Activated CD4-positive, CD25-positive, alpha-beta regulatory T cell treated with anti-CD3 and anti-CD28 coated beads, Interleukin-2, amount 50 U/mL, for 16 hours (primary cell): ENCODE measurements at places on chromosomes 4 and X.

GRCh38 chrX:21770631-21771321 is 12.9 kb upstream of the SMPX start:
- DNase-seq: no peak

DNA sequence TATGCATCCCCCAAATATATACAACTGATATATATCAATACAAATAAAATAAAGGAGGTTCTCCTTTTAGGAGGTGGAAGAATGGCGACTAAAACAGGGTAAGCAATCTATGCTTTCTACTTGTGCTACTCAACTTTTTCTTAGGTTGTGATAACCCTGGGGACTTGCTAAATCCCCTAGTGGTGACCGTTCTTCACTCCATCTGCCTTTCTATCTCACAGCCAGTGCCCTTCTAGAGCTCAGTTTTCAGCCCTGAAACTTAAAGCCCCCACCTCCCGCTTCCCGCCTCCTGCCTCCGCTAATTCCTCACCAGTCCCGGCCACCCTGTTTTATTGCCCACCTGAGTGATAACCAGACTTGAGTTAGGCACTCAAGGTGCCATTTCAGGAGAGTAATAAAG is 15.5 kb upstream of the ESX1 start:
- DNase-seq: no peak

- no peak for DNase-seq
These were observed 228.5 kb downstream of the PTTG2 start for GRCh38 chr4:38188631-38189101.

- DNase-seq: no peak
These were observed 7.2 kb downstream of the SYN1 start for GRCh38 chrX:47612418-47612817.

DNA sequence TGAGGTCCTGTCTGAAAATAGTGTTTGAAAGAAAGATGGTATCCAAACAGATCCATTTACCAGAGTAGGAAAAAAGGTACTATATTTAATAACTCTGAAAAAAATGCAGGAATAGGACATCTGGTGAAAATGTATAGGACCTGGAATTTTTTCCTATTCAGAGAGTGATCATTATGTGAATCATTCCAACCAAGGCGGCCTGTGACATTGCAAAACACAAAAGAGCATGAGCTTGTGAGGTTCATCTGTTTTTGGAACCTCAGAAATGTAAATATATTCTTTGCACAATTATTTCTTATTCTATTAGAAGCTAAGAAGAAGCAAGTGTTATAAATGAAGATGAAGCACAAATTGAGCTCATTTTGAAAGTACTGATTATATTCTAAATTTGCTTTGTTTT is 2.0 kb downstream of the C4orf51 start:
- no peak for DNase-seq

GRCh38 chrX:16125520-16126149 is 2.3 kb downstream of the GRPR start:
- DNase-seq: no peak

- DNase-seq: no peak
These were observed 6.8 kb downstream of the ANXA5 start for GRCh38 chr4:121690001-121690400.

- DNase-seq: no peak
These were observed 38.7 kb downstream of the ARHGEF9 start for GRCh38 chrX:63746278-63746677.

- DNase-seq: no peak
These were observed 351.0 kb upstream of the SPANXN1 start for GRCh38 chrX:144896323-144896722.

- no peak for DNase-seq
These were observed 69.2 kb downstream of the UCHL1 start for GRCh38 chr4:41325901-41326300.

DNA sequence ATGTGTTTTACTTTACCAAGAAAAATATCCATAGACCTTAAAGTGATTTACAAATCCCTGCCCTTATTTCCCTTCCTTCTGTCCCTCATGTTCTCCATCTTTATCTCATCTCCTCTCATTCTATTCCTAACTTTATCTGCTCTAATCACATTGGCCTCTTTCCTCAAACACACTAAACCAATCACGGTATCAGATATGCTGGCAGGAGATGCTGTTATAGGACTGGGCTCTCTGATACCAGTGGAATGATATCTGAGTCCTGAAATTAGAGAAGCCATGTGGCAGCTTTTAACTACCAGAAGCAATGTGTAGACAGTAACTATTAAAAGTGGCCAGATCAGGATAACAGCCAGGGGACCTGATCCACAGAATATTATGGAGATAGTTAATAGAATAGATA is 49.9 kb upstream of the GIMD1 start:
- no peak for DNase-seq

DNA sequence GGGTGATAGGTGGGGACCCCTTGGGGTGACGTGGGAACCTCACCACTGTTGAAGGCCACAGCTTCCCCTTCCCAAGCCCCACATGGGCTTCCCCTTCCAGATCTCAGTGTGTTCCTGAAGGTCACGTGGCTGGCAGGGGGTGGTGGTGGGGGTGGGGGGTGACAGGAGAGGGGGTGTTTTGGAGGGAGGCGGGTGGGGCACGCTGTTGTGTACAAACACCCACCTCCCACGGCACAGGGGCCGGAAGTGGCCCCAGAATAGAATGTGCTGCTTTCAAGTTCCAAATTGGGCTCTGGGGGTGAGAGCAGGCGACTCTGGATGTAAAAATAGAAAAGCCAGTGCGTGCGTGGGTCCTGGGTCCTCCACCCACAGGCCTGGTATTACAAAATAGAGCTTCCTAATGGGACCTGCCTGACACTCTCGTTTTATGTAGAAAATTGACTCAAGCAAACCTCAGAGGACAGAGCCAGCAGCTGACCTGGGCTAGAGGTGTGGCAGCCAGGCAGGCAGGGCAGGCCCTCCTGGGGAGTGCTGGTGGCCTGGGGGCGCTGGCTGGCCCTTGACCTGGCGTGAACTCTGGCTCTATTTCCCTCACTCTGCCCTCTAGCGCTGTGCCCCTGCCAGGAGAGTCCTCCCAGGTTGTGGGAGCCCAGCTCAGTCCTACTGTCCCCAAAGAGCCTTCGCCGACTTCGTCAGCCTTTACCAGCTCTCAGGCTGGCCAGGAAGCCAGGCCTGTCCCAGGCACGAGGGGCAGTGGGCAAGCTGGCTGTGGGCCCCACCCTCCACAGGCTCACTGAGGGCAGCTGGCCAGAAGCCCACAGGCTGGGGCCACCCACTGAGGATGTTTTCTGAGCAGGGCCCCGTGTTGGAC is 5.4 kb upstream of the SH3BP2 start:
- no peak for DNase-seq

DNA sequence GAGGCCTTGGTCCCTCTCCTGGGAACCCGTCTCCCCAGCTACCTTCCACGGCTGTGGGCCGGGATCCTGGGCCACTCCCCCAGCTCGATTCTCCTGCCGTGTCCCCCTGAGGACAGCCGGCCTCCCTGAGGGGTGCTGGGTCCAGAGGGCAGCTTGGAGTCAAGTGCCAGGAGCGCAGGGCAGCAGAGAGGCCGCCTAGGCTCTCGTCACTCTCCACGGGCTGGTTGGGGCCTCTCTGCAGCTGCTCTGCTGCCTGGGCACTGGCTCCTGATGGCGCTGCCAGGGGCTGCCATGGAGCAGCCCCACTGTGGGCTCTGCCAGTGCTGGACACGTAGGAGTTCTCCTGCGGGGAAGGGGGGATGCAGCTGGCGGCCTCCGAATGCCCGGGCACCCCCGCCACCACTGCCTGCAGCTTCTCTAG is 6.7 kb downstream of the IRAK1 start:
- DNase-seq: no peak

DNA sequence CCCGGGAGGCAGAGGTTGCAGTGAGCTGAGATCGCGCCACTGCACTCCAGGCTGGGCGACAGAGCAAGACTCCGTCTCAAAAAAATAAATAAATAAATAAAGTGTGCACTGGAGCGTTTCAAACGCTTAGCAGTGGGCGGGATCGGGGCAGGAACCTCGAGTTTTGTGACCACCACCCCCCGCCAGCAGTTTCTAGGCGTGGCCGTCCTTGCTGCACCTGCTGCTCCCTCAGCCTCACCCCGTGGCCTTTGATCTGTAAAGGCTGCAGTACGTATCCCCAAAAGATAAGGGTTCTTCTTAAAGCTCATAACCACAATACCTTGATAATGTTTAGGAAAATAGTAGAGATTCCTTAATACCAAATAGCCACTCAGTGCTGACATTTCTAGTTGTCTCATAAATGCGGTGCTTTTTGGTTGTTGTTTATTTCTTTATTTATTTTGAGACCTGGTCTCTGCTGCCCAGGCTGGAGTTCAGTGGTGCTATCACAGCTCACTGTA is 33.2 kb downstream of the PCGF3 start:
- DNase-seq: no peak

DNA sequence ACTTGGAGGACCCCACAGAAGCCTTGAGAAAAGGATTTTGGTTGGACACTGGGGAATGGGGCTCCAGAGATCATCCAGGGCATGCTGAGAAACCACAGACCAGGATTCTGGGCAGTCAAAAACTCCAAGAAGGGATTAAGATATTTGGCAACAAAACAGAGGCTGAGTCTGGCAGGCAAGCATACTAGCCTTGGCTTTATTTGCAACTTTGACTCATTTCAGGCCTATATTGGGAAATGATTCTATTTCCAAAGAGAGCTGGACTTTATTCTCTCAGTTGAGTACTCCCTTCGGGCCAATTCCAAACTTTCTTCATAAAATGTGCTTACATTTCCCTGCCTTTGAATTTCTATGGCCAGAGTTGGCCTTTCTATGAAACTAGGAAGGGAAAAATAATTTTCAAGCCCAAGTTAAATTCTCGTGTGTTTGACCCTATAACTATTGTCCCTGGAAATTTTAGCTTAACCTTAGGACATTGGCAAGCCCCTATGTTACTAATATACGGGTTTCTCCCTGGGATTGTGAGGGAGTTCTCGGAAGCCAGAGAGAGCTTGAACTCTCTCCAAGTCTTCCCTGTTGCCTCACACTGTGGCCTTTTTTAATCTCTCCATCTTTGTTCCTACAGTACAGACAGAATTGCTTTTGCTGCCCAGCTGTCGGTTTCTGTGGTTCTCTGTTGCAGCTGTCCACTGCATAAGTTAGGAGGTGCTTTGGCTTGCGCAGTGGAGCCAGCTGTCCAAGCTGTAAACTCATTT is 112.6 kb upstream of the FAM9A start:
- no peak for DNase-seq

DNA sequence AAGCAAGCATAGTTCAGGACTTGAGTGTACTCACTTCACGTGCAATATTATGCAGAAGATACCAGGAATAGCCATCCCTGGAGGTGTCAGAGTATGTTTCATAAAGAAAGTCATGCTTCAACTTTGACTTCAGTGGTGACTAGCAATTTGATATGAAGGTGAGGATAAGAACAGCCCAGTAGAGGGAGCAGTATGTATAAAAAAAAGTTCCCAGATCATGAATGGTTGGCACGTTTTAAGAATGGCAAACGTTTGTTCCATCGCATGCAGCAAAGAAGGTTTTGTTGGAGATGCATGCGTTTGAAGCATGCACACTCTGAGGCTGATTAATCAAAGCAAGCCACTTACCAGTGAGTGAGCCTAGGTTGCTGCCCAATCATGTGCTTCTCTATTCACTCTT is 33.5 kb upstream of the SLITRK4 start:
- no peak for DNase-seq

- no peak for DNase-seq
These were observed 222.0 kb upstream of the ADAMTS3 start for GRCh38 chr4:72791054-72791453.

- DNase-seq: no peak
These were observed 1000.1 kb upstream of the LCORL start for GRCh38 chr4:19021617-19022016.

- no peak for DNase-seq
These were observed 23.8 kb upstream of the SEPSECS start for GRCh38 chr4:25184056-25184455.

DNA sequence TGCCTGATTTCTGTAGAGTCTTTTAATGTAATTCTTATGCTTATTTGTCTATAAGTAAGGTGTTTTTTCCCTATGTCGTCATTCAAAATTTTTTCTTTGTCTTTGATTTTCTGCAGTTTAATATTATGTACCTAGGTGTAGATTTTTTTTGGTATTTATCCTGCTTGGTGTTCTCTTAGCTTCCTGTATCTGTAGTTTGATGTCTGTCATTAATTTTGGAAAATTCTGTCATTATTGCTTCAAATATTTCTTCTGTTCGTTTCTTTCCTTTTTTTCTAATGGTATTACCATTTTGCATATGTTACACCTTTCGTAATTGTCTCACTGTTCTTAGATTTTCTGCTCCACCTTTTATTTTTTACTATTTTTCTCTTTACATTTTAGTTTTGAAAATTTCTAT is 672.5 kb upstream of the KLHL4 start:
- no peak for DNase-seq

GRCh38 chrX:76931518-76931917 is 504.0 kb downstream of the MAGEE1 start:
- no peak for DNase-seq

- no peak for DNase-seq
These were observed at the start of gene PCDH10 for GRCh38 chr4:133148690-133149363. Gene PCDH10, plus strand, starts transcription at chr4:133149294. Its CDS starts 847 bp downstream, at chr4:133150141.

DNA sequence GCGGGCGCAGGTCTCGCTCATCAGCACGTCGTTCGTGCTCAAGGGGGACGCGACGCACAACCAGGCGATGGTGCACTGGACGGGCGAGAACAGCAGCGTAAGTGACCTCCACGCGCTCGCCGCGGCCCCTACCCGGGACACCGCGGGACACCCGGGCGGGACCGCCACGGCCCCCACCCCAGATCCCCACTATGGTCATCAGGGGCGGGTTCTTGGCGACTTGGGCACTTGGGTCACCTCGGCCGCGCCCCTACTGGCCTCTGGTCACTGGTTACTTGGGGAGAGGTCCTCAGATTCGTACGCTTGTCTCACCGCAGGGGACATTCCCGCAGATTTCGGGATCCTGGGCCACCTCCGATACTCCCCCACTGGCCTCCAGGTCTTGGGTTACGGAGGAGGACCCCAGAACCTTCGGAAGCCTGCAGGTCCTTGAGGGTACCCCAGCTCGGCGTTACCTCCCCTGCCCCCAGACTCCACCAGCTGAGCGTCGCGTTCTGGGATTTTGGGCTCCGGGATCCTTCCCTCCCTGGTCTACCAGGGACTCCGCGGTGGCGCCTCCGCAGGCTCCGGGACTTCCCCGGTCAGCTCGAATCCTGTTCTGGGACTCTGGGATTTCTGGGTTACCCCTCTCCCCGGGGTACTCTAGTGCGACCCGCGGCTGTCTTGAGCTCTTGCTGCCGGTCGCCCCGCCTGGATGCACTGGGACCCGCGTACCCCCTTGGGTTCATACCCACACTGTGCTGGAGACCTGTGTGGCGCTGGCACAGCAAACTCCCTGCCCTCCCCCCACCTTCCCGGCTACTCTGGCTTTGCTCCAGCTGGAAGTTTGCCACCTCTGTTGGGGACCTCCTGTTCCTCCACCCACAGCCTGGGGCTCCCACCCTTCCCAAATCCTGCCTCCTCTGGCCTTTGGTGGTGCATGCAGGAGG is 956 bp downstream of the SORCS2 start:
- no peak for DNase-seq
